Fibroblast of pulmonary artery (primary cell): ENCODE measurements at places on chromosomes 4 and X.

- no peak for DNase-seq
These were observed 491.9 kb downstream of the BCOR start for GRCh38 chrX:39605866-39606265.

DNA sequence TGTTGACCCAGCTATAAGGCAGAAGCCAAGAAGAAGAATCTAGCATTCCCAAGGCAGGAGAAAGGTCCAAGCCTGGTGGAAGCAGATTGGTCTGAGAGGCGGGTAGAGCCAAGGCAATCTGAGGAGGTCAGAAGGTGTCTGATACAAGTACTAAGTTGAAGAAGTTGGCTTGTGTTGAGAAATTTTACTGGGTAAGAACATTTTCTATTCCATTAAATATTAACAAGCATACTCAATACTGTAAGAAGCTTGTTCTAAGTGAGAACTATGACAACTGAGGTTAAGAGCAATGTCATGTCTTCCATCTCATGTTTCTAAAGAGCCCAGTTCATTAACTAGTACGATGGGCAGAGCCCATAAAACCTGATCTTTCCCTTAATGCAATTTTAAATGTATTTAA is 75.0 kb downstream of the FAM13A start:
- no peak for DNase-seq

GRCh38 chrX:16476692-16477091 is 173.3 kb upstream of the S100G start:
- DNase-seq = no peak

GRCh38 chrX:133676344-133677122 is 261.2 kb upstream of the GPC4 start:
- DNase-seq = no peak

DNA sequence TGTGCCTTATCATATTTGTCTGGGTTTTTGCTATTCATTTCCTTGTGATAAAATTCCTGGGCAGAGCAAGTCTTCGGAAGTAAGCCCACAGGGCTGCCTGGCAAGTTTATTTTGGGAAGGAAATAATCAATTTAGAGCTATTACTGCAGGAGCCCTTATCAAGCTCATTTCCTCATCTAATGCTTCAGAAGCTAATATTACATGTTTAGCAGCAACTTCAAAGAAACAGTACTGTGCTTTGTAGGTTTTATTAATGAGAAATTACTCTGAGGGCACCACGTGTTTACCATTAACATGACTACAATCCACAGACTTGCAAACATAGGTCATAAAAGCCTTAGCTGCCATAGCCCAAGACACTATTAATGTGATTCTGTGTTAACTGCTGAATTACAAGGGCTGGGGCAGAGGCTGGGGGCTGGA is 540.0 kb downstream of the SPRY1 start:
- DNase-seq = no peak

- DNase-seq = no peak
These were observed 57.3 kb upstream of the ENPEP start for GRCh38 chr4:110418641-110419040.

- no peak for DNase-seq
These were observed 118.3 kb upstream of the ATOH1 start for GRCh38 chr4:93710101-93710846.

DNA sequence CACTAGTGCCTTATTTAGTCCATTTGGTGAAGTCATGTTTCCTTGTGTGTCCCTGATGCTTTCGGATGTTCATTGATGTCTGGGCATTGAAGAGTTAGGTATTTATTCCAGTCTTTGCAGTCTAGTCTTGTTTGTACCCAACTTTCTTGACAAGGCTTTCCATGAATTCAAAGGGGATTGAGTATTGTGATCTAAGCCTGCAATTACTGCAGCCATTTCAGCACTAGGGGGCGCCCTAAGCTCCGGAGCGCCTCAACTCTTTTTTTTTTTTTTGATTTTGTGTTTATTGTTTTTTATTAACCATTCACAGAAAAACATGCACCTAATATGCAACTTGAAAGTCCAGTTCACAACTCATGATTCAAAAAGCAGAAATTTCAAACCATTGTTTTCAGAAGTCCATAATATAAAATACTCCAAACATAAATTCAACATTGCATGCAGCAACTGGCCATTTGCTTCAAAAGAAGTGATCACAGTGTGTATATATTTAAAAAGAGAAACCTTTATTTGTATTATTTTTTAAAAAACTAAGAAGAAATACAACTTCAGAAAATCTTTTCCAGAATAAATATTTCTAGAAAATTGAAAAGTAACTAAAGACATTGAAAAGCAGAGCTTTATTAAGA is 59.2 kb downstream of the PTPN13 start:
- DNase-seq = peak; percentile 6

GRCh38 chr4:113502906-113503305 is 258.6 kb downstream of the CAMK2D start:
- no peak for DNase-seq

GRCh38 chr4:2721586-2721985 is 34.5 kb downstream of the TNIP2 start:
- no peak for DNase-seq

DNA sequence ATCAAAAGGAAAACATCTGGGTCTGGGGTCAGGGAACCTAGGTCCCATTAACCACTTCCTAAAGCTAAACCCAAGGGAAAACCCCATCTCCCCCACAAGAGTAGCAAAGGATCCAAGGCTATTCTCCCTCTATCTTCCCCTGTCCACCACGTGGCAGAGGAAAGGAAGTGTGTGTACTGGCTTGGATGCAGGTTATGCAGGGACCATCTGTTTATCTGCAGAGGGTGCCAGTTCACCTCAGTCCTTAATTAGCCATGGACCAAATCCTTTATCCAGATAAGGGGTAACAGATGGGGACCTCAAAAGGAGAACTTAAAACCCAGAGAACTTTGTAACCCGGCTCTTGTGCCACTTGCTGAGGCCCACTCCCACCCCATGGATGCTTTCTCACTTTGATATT is 135.3 kb downstream of the ZNF518B start:
- no peak for DNase-seq

DNA sequence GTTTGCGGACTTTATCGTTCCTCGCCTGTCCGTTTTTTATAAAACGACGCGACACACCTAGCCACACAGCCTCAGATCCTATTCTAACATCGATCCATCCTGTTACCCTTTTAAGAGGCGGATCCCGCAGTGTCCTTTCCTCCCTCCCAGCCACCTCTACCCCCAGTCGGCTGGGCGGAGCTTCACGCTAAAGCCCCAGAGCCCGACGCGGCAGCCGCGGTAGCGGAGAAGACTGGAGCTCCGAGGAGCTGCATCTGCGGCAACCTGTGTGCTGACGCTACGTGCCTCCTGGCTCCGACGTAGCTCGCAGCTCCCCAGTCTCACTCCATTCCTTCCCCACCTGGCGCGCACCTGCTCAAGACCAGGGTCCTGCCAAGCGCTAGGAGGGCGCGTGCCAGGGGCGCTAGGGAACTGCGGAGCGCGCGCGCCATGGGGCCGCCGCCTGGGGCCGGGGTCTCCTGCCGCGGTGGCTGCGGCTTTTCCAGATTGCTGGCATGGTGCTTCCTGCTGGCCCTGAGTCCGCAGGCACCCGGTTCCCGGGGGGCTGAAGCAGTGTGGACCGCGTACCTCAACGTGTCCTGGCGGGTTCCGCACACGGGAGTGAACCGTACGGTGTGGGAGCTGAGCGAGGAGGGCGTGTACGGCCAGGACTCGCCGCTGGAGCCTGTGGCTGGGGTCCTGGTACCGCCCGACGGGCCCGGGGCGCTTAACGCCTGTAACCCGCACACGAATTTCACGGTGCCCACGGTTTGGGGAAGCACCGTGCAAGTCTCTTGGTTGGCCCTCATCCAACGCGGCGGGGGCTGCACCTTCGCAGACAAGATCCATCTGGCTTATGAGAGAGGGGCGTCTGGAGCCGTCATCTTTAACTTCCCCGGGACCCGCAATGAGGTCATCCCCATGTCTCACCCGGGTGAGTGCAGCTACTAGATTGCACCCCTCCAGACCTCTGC is at the start of gene RNF128:
RNF128 (plus strand) TSS at position 217 of the 953 bp plus-strand sequence; CDS start at position 430, 213 bp downstream.
- DNase-seq = peak; percentile 30
